ENCODE measurements at places on chromosomes 16 and 17. TPM values are rescaled to one million over a fixed set of nuclear protein-coding genes. Genes with fewer than 3 reads are reported as not detected.
A peak's percentile ranks its signal among the peaks of the same experiment; 100 is the strongest.

ATP2C2 gene
- 18.1 TPM for total RNA-seq

KRTAP9-4 gene
- total RNA-seq = not detected

CXCL16 gene
- total RNA-seq = 3.6 TPM

NOG gene
- 3.0 TPM for total RNA-seq

ITGAD gene
- total RNA-seq = not detected

XYLT1 gene
- 15.2 TPM for total RNA-seq

SYNGR2 gene
- 86.4 TPM for total RNA-seq

CCL17 gene
- not detected for total RNA-seq

DNA sequence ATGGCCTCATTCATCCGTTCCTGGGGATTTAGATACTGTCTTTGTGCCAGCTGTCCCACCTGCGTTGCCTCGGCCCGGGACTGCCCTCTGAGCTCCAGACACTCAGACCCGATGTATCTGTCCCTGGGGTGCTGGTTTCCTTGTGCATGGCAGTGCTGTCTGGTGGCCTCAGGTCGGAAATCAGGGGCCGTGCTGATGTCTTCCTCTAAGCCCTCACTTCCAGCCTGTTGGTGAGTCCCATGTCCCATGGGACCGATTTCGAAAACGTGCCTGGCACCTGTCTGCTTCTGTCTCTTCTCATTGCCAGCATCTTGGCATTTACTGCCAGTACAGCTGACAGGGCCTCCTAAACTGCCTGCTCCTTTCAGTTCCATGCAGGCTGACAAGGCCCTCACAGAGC is 22.1 kb downstream of the NT5M start:
- DNase-seq = no peak

DNA sequence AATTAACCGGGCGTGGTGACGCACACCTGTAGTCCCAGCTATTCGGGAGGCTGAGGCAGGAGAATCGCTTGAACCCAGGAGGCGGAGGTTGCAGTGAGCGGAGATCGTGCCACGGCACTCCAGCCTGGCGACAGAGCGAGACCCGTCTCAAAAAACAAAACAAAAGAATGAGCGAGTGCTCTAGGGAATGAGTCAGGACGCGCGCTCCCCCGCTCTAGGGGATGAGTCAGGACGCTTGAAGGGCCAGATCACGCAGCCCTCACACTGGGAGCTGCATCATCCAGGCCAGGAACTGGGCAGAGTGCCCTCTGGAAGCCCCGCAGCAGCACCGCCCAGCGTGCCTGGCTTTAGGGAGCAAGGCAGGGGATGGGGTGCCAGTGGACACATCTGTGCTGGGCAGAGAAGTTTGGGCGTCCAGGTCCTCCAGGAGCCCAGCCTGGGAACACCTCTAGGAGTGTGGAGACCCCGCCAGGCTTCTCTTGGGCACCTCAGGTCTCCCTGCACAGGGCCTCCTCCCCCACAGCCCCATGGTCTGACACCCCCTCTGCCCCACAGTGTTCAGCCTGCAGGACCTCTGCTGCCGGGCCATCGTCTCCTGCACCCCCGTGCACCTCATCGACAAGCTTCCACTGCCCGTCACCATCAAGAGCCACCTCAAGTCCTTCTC is 3.9 kb upstream of the WFIKKN1 start:
- peak; percentile 14 for DNase-seq

GRCh38 chr17:9928601-9929333 is 23.7 kb upstream of the RCVRN start:
- DNase-seq = peak; percentile 25

GRCh38 chr17:56917559-56918296 is 3.9 kb upstream of the TRIM25 start:
- no peak for DNase-seq

DNA sequence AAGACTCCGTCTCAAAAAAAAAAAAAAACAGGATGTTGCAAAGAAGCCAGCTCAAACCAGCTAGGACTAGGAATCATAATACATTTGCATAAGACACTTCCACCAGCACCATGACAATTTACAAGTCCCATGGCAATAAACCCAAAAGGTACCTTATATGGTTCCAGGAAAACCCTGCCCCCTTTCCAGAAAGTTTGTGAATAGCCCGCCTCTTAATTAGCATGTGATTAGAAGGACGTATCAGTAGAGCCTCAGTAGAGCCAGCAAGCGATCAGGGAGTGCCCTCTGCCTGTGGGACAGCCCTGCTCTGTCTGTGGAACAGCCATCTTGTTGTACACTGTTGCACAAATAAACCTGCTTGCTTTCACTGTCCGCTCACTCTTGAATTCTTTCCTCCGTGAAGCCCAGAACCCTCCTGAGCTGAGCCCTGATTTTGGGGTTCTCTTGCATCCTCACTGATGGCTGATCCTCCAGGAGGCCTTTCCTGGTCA is 14.0 kb downstream of the NUPR1 start:
- DNase-seq = no peak

GRCh38 chr16:89192956-89193575 is 7.3 kb downstream of the SLC22A31 start:
- DNase-seq = no peak

DNA sequence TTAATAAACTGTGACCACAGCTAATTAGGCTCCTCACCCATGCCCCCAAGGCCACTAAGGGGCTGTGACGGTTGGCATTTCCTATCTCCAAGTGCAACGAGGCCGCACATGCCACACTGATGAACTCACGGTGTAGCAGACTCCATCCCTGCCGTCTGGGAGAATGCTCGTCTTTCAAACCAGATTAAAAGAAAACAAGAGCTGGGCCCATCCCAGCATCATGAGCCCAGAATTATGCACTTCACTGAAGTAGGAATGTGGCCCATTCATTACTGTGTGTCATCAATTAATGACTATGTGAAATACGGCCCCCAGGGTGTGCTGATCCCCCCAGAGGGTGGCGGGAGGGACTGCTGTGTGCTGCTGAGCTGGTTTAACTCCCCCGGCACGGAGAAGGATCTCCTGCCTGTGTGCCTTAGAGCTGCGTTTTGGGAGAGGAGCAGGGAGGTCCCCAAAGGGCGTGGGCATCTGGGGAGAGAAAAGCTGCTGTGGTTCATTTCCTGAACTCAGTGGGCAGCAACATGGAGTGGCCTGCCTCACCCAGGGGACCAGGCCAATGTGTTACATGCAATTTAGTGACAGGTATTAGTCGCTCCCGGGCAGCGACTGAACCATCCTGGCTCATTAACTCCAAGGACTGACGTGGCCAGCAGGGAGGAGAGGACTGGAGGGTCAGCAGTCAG is 194.5 kb downstream of the FOXL1 start:
- no peak for DNase-seq

DNA sequence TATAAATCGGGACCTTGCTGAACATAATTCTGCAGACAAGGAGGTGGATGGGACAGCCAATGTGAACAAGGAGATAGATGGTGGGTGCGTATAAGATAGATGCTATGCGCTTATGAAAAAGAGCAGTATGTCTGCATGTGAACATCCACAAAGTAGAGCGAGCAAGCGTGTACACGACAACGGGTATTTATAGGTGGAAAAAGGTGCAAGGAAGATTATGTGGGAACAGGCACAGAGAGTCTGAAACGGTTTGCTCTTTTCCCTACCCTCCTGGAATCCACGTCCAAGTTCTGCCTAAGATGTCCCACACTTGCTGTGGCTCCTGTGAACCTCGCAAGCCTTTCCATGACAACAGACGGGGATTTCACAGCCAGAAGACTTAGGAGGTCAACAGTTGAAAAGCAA is 43.0 kb downstream of the SNX11 start:
- DNase-seq = no peak

DNA sequence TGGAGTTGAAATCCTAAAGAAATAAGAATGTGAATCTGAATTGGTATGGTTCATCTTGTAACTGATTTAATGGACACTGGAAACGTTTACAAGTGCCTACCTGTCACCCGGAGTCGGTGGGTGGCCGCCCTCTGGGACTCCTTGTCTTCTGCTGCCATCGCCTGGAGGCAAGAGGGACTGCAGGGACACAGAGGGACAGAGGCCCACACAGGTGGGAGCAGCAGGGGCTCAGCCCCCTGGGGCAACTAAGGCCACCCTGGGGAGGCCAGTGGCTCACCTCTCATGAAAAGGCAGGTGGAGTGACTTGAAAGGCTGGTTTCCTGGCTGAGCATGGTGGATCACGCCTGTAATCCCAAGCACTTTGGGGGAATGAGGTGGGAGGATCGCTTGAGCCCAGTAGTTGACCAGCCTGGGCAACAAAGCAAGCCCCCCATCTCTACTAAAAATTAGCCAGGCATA is 23.2 kb downstream of the TMEM92 start:
- DNase-seq = peak; percentile 88

DNA sequence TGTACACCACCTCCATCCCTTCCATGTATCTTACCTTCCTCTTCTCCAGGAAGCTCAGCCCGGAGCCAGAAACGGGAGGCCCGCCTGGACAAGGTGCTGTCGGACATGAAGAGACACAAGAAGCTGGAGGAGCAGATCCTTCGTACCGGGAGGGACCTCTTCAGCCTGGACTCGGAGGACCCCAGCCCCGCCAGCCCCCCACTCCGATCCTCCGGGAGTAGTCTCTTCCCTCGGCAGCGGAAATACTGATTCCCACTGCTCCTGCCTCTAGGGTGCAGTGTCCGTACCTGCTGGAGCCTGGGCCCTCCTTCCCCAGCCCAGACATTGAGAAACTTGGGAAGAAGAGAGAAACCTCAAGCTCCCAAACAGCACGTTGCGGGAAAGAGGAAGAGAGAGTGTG is 756 bp upstream of the MVP start:
- DNase-seq = no peak

- DNase-seq = peak; percentile 98
Observed at GRCh38 chr17:1460233-1460632, 4.2 kb upstream of the CRK start.
